MCF 10A (cell line): ENCODE measurements at places on chromosomes 12 and 14. TPM values are rescaled to one million over a fixed set of nuclear protein-coding genes. Genes with fewer than 3 reads are reported as not detected.

The TCL1B gene
- not detected in 2 replicates for total RNA-seq

The SLC6A12 gene
- total RNA-seq: not detected in 2 replicates

- H3K4me1 ChIP-seq: no peaks in the 10 kb centered on the region
- no peak overlapping the region for H3K27ac ChIP-seq
- H3K36me3 ChIP-seq: no peaks in the 10 kb centered on the region
- no peak overlapping the region for H3K4me3 ChIP-seq
- H3K27me3 ChIP-seq: no peaks in the 10 kb centered on the region
Measured at GRCh38 chr14:62162998-62163589, 400.9 kb downstream of the SNAPC1 start.

- no peak for DNase-seq
- no peaks in the 10 kb centered on the region for H3K27me3 ChIP-seq
- peak overlapping the region; percentile 65 for H3K27ac ChIP-seq
- H3K36me3 ChIP-seq: no peaks in the 10 kb centered on the region
Measured at GRCh38 chr12:28025821-28026505, 53.4 kb upstream of the PTHLH start.

GRCh38 chr14:102200690-102201352 lies 61.1 kb downstream of the WDR20 start:
- H3K27me3 ChIP-seq: no peaks in the 10 kb centered on the region
- peaks cover 71% of the 10 kb centered on the region for H3K36me3 ChIP-seq
- H3K4me1 ChIP-seq: no peaks in the 10 kb centered on the region
- no peak for DNase-seq

DNA sequence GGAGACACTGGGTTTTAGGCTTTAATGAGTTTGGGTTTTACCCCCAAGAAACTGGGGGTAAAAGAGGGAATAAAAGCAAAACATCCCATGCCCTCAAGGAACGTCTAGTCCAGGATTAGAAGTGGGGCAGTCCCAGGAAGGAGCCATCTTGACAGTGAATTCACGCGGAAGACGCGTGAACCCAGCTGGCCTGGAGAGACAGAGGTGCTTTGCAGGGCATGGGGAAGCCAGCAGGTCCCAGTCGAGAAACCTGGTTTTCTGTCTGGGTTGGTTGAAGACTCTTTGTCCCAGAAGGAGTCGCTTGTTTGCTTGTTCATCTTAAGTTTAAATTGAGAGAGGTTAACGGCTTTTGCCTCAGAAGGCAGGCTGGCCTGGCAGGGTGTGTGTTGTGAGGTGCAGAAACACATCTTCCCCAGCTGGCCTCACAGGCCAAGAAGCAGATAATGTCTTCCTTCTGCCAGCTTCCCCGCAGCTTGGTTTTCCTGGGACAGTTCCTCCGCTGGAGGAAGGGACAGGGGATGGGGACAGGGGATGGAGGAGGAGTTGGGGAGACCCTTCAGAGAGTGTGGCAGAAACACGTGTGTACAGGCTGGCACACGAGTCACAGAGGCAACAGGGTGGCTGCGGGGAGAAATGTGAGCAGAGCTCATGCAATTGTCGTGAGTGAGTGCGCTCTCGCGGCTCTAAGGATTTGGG lies 18.5 kb upstream of the CD9 start:
- DNase-seq: no peak
- peaks cover 19% of the 10 kb centered on the region for H3K4me1 ChIP-seq
- H3K27me3 ChIP-seq: no peaks in the 10 kb centered on the region
- peaks cover 6% of the 10 kb centered on the region for H3K36me3 ChIP-seq
- H3K27ac ChIP-seq: no peak overlapping the region

DNA sequence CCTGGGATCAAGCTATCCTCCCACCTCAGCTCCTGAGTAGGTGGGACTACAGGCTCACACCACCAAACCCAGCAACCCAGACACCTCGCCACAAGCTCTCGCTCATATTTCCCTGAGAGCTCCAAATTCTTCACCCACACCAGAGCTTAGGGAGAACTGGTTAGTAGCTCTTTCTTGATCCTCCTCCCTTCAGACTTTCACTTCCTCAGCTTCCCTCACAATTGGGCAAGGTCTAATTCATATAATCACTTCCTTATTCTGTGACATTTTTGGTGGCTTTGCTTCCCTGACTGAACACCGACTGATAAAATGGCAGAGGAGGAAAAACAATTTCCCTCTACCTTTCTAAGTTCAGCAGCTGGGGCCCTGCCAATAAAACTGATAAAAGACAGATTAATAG lies 88.5 kb downstream of the GXYLT1 start:
- H3K36me3 ChIP-seq: no peaks in the 10 kb centered on the region
- DNase-seq: no peak
- H3K27me3 ChIP-seq: no peaks in the 10 kb centered on the region
- H3K27ac ChIP-seq: no peak overlapping the region

GRCh38 chr12:98821866-98822265 lies 176.8 kb downstream of the APAF1 start:
- no peak overlapping the region for H3K4me3 ChIP-seq
- no peaks in the 10 kb centered on the region for H3K27me3 ChIP-seq
- no peak overlapping the region for H3K27ac ChIP-seq
- no peak for DNase-seq

- DNase-seq: no peak
- no peak overlapping the region for H3K27ac ChIP-seq
- H3K27me3 ChIP-seq: no peaks in the 10 kb centered on the region
- peak overlapping the region; percentile 58 for H3K4me3 ChIP-seq
- peaks cover 7% of the 10 kb centered on the region for H3K36me3 ChIP-seq
- peaks cover 41% of the 10 kb centered on the region for H3K4me1 ChIP-seq
Measured at GRCh38 chr14:44966601-44967336, 4.8 kb downstream of the TOGARAM1 start.

GRCh38 chr12:8819666-8819980 lies 2.8 kb upstream of the A2ML1 start:
- no peaks in the 10 kb centered on the region for H3K36me3 ChIP-seq
- no peaks in the 10 kb centered on the region for H3K4me1 ChIP-seq
- no peak overlapping the region for H3K4me3 ChIP-seq
- no peak overlapping the region for H3K27ac ChIP-seq

GRCh38 chr12:8057839-8058238 lies 8.3 kb downstream of the C3AR1 start:
- H3K27ac ChIP-seq: no peak overlapping the region
- DNase-seq: peak; percentile 80
- H3K4me3 ChIP-seq: no peak overlapping the region
- no peaks in the 10 kb centered on the region for H3K27me3 ChIP-seq
